H1 (cell line): ENCODE measurements at places on chromosomes 5 and 9. TPM values are rescaled to one million over a fixed set of nuclear protein-coding genes. Genes with fewer than 3 reads are reported as not detected.

The SPINK13 gene
- total RNA-seq: not detected in 2 replicates

DNA sequence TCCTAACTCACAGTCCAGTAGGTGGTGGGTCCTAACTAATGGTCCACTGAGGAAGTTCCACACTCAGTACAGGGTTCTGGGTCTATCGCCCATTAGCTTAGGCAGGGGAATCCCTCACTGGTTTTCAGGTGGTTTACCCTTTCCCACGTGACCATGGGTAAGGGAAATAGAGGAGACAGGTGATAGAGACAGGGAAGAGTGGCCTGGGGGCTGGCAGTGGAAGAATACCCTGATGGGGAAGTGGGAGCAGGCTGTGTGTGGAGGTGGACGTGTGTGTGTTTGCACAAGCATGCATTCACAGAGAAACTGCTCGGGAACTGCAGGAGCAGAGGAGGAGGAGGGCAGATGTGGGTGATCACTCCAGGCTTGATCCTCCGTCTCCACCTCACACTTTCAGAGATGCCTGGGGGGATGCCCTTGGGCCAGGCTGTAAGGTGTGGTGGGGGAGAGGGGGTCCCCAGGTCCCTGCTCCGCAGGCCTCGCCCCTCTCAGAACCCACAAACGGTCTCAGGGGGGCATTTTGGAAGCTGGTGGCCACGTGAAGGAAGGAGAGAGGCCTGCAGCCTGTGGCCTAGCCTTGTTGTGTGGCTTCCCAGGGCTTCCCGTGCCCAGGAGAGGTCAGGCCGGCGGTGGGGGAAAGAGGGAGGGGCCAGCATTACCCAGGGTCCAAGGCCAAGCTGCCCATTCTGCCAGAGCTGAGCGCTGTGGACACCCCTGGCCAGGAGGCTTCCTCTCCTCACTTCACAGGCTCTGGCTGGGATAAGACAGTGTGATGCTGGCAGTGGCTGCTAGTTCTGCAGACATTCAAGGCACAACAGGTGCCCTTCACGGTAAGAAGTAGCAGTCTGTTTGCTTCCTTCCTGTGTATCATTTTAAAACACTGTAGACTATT is 80.0 kb downstream of the OTULIN start:
- H3K4me3 ChIP-seq: no peak overlapping the region
- DNase-seq: no peak
- no peaks in the 10 kb centered on the region for H3K36me3 ChIP-seq
- H3K4me1 ChIP-seq: peaks cover 6% of the 10 kb centered on the region
- H3K27me3 ChIP-seq: no peaks in the 10 kb centered on the region; the same call in 1 of the 2 replicates

DNA sequence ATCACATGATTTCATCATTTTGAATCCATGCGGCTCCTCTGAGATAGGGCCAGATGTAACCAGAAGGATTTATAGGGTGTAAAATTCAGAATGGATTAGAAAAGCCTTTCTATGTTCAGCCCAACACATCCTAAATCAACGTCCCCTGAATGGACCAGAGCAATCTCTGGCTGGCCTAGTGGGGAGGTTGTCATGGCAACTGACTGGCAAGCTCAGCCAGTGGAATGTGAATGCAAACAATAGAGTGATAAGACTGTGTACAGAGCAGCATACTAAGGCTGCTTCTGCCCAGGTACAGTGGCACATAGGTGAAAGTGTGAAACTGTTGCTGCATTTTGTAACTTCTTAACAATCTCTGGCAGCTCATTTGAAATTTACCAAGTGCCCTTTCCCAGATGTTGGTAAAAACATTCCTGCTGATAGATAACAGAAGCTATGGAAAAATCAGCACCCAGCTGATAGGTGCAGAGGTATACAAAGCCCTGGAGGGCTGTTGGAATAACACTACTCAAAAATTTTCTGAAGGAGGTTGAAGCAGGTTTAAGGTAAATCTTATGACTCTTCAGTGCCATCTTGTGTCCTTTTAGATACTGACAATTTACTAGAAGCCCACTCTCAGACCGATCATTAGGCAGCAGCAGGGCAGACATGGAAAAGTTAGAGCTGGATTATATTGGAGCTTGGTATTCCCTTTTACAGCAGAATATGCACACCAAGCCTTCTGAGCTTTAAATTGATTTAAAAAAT is 267.2 kb downstream of the RAB3C start:
- no peaks in the 10 kb centered on the region for H3K27me3 ChIP-seq
- H3K4me1 ChIP-seq: peaks cover 2% of the 10 kb centered on the region; the same call in 1 of the 2 replicates
- no peak overlapping the region for H3K4me3 ChIP-seq
- H3K36me3 ChIP-seq: no peaks in the 10 kb centered on the region
- no peak overlapping the region for H3K27ac ChIP-seq

- H3K4me1 ChIP-seq: no peaks in the 10 kb centered on the region
- no peaks in the 10 kb centered on the region for H3K36me3 ChIP-seq
- DNase-seq: no peak
- H3K27ac ChIP-seq: no peak overlapping the region
- H3K4me3 ChIP-seq: no peak overlapping the region
Measured at GRCh38 chr9:13027879-13028278, 251.6 kb downstream of the MPDZ start.

DNA sequence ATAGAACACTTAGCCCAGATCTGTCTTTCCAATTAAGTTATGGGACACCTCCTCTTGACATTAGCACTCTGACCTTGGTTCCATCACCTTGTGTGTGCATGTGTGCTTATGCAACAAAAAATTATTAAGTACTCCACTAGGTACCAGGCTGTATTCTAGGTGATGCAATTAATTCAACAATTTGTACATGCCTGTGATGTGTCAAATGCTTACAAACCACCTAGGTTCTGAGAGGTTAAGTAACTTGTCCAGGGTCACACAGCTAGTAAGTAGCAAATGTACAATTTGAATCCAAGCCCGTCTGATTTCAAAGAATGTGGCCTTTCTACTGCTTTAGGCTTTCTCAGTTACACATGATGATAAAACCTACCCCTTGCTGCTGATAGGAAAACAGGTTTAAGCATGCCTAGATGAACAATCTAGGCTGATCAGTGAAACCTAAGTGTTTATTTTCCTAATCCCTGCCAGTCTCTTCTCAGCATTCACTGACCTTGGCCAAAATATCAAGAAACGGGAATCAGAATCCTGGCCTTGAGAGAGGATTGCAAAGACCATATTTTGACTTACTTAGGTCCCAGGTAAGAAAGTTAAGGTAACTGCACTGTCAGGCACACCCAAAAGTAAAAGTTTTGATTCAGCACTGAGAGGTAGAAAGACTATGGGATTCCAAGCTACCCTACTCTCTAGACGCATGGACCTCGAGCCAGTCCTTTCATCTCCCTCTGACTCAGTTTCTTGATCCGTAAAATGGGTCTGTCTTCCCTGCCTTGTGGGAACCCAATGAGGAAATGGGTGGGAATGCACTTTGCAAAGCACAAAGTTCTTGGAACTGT is 1.0 kb downstream of the TBC1D2 start:
- H3K27me3 ChIP-seq: no peaks in the 10 kb centered on the region
- no peak overlapping the region for H3K27ac ChIP-seq
- peaks cover 4% of the 10 kb centered on the region for H3K4me1 ChIP-seq
- peak overlapping the region; percentile 93 for H3K4me3 ChIP-seq
